Omental fat pad (tissue), 4 donors: ENCODE measurements at places on chromosomes 4 and X.

DNA sequence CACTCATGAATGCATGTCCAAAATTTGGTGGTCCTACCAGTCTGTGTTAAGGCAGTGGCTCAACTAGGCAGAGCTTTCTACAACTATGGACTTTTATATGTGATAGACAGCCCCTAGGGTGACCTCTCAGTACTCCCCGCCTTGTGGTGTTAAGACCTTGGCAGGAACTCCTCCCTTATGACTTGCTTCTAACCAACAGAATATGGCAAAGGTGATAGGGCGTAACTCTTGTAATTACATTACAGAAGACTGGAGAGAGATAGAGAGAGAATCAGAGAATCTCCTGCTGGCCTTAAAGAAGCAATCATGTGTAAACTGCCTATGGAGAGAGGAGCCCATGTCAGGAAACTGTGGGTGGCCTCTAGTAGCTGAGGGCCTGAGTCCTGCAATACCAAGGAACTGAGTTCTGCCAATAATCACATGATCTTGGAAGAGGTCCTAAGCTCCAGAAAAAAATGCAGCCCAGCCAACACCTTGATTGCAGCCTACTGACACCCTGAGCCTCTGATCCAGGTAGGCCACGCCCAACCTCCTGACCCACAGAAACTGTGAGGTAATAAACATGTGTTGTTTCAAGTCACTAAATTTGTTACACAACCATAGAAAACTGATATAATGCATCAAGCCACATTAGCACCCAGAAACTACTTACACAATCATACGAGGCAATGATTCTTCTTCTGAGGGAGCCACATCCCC lies 68.9 kb downstream of the INPP4B start:
- no peak for DNase-seq

DNA sequence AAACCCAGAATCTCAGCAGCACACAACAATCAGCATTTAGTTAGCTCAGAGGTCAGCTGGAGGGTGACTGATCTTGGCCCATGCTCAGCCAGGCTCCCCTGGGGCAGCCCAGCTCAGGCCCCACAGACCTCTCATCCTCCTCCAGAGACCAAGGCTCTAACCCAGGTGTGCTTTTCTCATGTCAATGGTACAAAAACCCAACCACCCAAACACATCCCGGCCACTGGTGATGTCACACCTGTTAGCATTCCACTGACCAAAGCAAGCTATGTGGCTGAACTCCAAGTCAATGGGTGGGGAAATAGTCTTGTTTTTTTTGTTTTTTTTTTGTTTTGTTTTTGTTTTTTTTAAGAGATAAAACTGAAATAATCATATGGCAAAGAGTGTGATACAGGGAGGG lies 77.5 kb downstream of the CYTL1 start:
- no peak for DNase-seq

- no peak for DNase-seq
Measured at GRCh38 chrX:41946235-41946634, 22.9 kb upstream of the CASK start.

GRCh38 chr4:40281099-40281498 lies 54.0 kb upstream of the CHRNA9 start:
- no peak for DNase-seq

DNA sequence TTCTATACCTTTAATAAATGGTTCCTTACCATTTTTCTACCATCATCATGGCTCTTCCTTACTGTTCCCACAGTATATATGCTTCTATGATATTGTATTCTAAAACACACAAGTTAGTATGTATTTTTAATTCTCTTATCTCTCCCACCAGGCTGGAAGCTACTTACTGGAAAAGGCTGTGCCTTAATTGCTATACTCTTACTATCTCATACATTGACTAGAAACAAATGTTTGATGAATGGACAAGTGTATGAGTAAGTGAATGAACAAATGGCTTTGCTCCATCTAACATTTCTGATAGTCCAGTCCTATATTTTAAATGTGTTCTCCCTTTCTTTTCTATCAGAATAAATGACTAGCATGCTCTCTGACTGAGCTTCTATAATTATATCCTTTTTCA lies 320.8 kb upstream of the RASGEF1B start:
- DNase-seq: no peak

DNA sequence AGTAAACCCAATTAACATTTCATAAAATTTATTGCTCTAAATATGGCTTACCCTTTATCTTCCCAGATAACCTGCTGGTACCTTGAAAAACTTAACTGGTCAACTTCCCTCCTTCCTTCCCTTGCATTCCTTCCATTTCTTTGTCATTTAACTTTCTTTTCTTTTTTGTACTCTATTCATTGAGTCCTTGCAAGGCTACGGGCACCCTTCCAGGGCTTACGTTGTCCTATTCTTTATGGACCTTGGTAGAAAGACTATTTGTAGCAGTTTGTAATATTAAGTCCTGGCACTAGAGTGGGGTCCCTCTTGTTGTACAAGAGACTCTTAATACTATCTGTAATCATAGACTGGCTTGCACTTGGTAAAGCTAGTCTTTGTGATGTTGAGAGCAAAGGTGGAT lies 8.0 kb upstream of the GATB start:
- DNase-seq: no peak

DNA sequence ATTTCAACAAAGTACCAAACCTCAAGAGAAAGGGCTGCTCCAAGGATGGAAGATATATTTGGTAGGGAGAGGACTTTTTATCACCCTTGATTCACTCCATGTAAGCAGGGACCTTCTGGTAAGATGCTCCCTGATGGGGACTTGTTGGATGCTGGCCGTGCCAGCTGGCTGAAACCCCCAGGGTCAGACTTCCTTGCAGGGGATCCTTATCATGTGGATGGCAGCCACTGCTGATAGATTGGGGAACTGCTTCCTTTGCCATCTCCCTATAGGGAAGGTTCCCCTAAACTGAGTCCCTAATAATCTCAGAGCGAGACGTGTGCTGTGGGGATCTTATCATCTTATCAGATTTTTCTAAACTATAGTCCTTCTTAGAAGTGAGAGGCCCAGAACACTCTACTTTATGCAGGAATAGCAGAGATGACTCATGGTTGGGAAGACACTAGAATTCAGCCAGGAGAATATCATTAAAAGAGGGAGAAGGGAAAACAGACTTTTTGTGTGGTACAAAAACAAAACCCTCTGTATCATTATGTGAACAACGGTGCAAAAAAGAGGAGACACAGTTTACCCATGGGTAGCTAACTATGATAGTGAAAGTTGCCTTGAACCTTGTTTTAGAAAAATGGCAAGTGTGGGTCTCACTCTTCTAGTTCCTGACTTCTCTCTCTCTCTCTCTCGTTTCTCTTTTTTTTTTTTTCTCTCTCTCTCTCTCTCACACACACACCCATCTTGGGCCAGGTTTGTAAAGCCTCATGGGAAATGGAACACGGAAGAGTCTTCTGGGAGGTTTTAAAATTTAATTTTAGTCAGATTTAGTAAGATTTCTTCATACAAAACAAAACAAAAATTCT lies 16.1 kb downstream of the RHOH start:
- DNase-seq: no peak

DNA sequence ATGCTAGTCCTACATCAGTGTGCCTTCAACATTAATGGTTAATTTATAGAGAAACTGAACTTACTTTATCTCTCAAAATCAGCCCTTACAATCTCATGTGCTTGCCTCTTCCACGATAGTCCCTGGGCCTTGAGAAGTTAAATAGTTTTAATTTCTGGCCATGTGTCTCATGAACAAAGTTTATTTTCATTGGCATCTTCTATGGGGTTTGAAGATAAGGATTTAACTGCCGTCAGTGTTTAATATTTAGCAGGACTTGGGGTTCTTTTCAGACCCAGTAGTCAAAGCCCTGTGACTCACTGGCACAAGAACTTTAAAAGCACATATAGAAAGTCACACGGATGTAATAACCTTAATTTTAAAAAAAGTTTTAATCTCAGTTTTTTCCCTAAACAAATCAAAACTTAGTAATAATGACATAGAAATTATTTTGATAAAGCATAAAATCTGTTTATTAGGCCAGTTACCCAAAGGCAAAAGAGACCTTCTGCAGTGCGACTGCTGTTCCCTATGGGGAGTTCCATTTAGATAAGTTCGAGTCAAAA lies 10.1 kb upstream of the MPP1 start:
- no peak for DNase-seq

DNA sequence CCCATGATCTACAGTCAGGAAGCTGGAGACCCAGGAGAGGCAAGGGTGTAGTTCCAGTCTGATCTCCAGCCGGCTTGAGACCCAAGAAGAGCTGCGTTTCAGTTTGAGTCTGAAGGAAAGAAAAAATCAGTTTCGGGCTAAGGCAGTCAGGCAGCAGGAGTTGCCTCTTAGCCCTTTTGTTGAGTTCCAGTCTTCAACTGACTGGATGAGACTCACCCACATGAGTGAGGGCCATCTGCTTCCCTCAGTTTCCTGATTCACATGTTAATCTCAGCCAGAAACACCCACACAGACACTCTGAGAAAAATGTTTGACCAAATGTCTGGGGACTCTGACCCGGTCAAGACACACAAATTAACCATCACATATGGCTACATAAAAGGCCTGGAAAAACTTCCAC lies 73.6 kb upstream of the ELOVL6 start:
- DNase-seq: no peak

DNA sequence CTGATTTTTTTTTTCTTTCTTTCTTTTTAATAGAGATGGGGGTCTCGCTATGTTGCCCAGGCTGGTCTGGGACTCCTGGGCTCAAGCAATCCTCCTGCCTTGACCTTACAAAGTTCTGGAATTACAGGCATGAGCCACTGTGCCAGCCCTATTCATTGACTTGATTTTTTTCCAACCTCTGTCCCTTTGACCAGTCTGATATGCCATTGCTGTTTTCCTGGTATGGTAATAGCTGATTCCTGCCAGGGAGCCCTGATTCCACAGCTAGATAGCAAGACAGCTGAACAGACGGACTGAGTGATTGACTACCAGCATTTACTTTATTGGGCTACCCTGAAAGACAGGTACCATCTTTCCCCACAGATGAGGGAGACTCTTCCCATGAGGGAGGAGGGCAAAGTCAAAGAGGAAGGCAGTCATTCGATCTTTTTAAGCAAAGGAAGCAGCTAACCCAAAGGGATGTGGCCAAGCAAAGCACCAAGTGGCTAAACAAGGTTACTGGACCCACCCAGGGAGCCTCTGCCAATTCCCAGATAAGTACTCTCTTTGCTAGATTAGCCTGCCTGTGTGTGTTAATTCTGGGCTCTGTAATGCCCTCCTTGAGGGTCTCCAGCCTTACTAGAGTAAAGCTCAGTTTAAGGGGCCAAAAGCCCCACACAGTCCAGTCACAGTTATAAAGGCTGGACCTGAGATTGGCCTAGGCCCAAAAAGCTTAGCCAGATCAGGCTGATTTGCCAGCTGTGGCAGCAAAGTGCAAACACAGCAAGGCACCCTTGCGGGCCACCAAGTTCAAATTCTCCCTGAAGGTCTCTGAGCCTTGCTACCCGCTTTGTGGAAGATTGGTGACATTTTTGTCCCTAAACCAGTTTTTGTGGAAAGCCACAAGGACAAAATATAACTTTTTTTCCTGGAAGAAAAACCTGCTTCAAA lies 192.4 kb upstream of the GPC4 start:
- no peak for DNase-seq

DNA sequence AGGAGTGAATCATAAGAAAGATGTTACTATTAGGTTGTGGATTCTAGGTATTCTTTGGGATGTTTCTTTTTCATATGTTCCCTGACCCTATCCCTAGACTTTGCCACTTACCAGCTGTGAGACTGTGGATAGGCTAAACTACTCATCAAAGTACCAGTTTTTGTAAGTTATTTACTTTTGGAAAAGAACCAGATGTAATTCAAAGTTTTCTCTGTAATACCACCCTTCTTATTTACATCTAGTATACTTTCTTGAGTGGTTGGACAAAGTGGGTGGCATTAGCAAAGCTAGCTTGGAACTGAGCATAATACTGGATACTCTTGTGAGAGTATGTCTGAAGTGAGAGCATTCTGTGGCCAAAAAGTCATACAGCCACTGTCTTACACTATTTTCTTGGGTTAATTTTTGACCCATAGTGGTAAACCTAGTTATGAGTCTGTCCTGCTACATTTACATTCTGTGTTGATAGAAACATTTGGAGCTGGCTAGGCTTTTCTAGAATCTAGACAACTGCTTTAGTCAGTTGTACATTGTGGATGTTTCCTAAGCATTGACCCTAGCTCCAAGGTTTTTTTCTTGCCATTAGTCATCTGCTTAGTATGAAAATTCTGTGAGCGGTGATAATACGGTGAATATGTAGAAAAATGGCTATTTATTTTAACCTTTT lies 41.7 kb downstream of the KDM6A start:
- DNase-seq: no peak

DNA sequence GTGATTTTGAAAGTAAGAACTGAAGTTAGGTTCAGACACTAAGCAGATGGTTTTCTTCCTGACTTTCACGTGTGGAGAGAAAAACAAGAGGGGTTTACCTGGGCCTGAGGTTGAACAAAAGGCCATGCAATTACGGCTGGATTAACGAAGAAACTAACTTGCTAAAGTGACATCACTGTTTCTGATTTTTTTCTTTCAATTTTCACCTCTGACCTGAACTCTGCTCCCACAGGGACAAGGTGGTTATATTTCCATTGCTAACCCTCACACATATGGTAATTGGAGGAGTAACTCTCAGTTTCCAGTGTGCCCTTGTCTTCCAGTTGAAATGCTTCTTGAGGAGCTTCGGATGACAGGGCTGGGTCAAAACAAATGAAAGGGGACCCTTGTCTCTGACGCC lies 38.0 kb downstream of the MSN start:
- DNase-seq: no peak

- DNase-seq: no peak
Measured at GRCh38 chrX:118484216-118484903, 11.3 kb upstream of the DOCK11 start.

GRCh38 chrX:110341189-110342035 lies 17.2 kb upstream of the RTL9 start:
- DNase-seq: no peak

GRCh38 chrX:427812-428725 lies 41.4 kb upstream of the PPP2R3B start:
- no peak for DNase-seq
